ENCODE measurements at places on chromosomes 1 and 21. TPM values are rescaled to one million over a fixed set of nuclear protein-coding genes. Genes with fewer than 3 reads are reported as not detected.

DNA sequence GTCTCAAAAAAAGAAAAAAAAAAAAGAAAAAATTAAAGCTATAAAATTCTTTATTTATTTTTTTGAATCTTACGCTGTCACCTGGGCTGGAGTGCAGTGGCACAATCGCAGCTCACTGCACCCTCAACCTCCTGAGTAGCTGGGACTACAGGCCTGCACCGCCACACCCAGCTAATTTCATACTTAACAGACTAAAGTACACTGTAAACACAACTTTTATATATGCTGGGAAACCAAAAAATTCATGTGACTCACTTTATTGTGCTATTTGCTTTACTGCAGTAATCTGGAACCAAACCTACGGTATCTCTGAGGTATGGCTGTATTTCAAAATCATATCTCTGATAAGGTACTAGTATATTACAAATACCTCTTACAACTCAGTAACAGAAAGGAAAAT, 40.3 kb downstream of the HSF2BP start:
- DNase-seq = no peak

- DNase-seq = no peak
Measured at GRCh38 chr1:242467556-242468145, 56.8 kb downstream of the PLD5 start.

DNA sequence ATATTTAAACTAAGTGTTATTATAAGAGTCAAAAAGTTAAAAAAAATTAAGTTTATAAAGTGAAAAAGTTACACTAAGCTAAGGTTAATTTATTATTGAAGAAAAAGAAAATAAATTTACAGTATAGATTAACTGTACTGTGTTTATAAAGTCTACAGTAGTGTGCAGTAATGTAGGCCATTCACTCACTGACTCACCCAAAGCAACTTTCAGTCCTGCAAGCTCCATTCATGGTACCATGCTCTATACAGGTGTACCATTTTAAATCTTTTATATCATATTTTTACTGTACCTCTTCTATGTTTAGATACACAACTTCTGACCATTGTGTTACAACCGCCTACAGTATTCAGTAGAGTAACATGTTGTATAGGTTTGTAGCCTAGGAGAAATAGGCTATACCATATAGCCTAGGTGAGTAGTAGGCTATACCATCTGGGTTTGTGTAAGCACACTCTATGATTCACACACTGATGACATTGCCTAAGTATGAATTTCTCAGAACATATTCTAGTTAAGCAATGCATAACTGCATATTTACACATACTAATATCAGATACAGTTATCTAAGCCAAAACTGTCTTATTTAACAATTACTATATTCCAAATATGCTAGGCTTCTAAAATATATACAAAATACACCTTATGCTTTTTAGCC, 80.6 kb upstream of the GFI1 start:
- no peak for DNase-seq

DNA sequence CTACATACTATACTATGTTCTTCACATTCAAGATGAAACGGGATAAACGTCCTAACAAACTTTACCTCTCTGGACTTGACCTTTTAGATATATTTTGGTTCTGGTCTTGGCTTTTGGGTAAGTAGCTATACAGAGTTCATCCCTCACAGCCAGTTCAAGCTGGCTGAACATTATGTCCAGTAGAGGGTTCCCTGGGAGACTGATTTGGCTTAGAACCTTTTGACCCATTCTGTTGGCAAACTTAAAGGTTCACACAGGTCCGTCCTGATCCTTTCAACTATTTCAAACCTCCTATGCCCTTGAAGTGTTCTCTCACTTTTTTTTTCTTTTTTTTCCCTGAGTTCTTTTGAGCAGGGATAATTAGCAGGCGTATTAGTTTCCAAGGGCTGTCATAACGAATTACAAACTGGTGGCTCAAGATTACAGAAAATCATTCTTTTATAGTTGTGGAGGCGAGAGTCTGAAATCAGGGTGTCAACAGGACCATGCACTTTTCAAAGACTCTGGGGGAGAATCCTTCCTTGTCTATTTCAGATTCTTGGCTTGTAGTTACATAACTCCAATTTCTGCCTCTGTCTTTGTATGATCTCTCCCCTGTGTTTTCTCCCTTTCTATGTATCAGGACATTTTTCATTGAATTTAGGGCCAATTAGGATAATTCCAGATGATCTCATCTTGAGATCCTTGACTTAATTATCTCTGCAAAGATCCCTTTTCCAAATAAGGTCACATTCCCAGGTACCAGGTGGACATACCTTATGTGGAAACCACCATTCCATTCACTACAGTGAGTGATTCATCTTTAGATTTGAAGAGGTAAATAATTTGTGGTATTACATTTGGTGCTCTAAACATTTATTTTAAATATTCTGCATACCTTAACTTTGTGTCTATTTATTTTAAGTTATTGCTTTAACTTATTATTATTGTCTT, 257.4 kb upstream of the USP25 start:
- DNase-seq = no peak

DNA sequence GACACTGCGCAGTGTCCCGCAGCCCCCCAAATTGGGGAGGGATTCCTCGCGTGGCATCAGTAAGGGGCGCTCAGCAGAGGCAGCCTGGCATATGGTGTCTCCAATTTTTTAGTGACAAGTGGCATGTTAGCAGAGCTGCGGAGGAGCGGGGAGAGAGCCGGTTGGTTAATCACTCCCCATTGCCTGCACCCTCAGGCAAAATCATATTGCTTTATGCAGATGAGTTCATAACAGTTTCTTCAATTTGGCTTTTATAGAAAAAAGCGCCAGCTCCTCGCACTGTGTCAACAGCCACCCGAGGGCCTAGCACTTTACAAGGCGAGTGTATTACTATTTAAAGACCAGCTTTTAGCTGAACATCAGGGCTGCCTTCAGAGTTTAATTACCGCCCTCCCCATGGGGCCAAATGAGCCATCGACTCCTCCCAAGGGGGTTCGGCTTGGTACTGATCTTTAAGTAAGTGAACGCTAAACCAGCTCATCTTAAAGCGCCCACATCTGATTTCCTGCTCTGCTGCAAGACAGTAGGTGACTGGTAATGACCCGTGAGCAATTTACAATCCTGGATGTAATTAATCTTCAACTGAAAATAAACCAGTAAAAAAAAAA, 298.9 kb downstream of the DSCAM start:
- DNase-seq = no peak

- no peak for DNase-seq
Measured at GRCh38 chr21:34510148-34511142, 1.6 kb downstream of the KCNE1 start.

DNA sequence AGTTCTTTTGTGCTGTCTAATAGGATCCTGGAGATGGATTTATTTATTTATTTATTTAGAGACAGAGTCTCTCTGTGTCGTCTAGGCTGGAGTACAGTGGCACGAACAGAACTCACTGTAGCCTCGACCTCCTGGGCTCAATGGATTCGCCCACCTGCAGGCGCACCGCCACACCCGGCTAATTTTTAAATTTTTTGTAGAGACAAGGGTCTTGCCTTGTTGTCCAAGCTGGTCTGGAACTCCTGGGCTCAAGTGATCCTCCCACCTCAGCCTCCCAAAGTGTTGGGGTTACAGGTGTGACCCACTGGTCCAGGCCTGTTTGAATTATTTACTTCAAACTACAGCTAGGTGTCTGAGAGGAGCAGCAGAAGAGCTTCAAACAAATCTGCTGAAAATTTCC, 9.6 kb upstream of the SPEN start:
- no peak for DNase-seq

DNA sequence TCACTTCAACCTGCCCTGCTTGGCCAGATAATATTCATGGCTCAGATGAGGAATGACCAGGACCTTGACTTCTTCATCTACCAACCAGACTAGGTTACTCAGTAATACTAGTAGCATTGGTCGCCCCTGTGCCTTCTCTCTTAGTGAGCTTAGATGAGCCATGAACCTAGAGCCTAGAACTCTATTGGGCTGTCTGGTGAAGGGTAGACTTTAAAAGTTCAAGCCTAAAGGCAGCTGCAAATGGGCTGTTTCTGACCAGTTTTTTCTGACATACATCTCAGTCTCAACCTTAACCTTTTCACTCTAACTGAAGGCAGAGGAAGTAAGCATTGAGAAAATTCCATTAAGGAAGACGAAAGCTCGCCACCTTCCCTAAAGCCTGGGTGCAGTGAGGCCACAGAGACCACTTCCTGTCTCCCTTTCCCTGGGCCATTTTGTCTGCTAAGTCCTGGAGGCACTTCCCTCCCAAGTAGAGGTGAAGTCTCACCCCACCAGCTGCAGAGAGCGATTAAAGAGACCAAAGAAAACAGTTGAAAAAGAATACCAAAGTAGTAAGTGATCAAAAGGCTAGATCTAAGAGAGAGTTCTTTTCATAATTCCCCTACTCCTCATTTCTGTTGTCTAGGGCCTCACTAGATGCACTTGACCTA, 53.3 kb downstream of the MTR start:
- DNase-seq = no peak

DNA sequence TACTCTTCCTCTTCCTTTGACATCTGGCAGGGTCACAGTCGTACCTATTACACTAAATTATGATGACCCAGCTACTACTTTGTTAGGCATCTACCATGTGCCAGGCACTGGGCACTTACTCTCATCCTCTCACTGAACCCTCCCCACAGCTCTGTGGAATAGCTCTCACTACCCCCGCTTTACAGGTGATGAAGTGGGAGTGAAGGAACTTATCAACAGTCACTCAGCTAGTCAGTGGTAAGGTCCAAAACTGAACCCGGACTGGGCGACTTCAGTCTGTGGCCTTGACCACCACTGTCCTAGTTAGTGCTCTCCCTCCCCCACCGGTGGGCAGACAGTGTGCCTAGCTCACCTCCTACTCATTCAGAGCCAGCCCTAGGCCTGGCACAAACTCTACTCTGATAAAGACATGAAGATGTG, 12.3 kb downstream of the ADGRB2 start:
- DNase-seq = no peak

DNA sequence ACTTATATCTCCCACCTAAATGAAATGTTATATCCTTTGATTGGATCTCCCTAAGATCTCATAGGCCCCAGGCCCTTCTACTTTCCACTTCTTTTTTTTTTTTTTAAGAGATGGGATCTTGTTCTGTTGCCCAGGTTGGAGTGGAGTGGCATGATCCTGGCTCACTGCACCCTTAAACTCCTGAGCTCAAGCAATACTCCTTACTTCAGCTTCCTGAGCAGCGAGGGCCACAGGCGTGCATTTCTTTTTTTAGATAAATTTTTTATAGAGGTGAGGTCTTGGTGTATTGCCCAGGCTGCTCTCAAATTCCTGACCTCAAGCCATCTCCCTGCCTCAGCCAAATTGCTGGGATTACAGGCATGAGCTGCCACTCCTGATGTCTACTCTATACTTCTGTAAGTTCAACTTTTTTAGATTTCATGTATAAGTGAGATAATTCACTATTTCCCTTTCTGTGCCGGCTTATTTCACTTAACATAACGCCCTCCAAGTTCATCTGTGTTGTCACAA, 987.5 kb upstream of the NCAM2 start:
- no peak for DNase-seq

GRCh38 chr1:41509270-41509671, 24.8 kb upstream of the EDN2 start:
- no peak for DNase-seq

The LCE3E gene
- not detected for total RNA-seq

The KIAA0040 gene
- 28.7 TPM for total RNA-seq

The LRRC8D gene
- total RNA-seq = 63.2 TPM

The S100A7A gene
- not detected for total RNA-seq

The FAM72D gene
- total RNA-seq = not detected

All from CD4-positive, alpha-beta memory T cell (primary cell).